ENCODE measurements at places on chromosomes 3 and 15.

DNA sequence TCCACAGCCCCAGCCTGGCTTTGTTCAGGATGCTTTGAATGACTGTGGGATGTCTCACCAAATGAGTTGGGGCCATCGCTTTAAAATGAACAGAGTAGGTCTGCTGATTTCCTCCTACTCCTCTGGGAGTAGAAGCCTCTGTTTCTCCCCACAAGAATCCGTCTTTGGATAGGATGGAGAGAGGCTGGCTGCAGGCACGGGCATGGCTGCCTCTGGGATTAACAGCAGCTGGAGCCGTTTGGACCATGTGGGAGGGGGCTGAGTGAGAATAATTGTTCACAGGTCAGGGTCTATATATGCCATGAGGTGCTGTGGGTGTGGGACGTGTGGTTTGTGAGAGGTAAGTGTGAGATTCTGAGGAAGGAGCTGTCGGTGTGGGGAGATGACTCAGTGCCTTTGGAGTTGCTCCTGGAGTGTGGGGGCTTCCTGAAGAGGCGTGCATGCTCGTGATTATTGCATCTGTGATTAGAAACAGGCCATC lies 48.0 kb upstream of the APEH start:
- peak; percentile 10 for DNase-seq

DNA sequence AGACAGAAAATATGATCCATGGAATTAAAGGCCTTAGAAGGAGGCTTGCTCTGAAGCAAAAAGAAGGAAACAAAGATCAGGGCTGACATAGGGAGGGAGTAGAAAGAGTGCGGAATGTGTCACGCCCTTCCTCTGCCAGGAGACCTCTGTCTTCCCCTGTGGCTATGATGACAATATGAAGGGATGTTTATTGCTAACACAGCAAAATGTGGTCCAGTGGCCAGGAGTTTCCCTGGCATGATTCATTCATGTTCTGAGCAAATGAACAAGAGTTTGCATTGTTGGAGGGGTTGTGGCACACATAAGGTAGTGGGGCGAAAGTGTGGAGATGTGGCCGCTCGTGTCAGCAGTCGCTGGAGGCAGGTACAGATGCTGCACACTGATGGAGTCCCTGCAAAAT lies 169.4 kb downstream of the SHQ1 start:
- DNase-seq = no peak

- DNase-seq = no peak
These were observed 29.3 kb downstream of the ZNF710 start for GRCh38 chr15:90030376-90030775.

DNA sequence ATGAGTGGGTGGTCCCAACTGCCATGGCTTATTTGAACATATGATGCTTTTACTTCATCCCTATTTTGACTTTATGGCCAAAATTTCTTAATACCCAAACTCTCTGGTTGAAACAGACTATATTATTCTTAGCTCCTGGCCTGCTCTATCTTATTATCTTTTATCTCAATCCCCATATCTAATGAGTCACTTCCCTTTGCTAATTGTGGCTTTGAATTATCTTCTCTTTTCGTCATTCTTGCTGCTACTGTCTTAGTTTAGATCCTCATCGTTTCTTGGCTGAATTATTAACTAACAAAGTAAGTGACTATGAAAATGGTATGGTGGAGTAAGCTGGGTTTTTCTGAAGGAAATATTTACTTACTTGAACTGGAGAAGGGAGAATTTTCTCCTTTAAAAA lies 28.2 kb upstream of the DNAJC19 start:
- DNase-seq = no peak

- DNase-seq = peak; percentile 90
These were observed at the start of gene LCMT2 for GRCh38 chr15:43329960-43330779. TSS of gene LCMT2 (minus strand) at chr15:43330573. CDS start at chr15:43330489, 84 bp downstream.

- DNase-seq = no peak
These were observed 128.6 kb downstream of the TPRG1 start for GRCh38 chr3:189300345-189300744.

Data from activated naive CD8-positive, alpha-beta T cell treated with anti-CD3 and anti-CD28 coated beads, Interleukin-2, amount 50 U/mL, for 24 hours (primary cell).